ENCODE measurements at places on chromosomes 1 and 21.

DNA sequence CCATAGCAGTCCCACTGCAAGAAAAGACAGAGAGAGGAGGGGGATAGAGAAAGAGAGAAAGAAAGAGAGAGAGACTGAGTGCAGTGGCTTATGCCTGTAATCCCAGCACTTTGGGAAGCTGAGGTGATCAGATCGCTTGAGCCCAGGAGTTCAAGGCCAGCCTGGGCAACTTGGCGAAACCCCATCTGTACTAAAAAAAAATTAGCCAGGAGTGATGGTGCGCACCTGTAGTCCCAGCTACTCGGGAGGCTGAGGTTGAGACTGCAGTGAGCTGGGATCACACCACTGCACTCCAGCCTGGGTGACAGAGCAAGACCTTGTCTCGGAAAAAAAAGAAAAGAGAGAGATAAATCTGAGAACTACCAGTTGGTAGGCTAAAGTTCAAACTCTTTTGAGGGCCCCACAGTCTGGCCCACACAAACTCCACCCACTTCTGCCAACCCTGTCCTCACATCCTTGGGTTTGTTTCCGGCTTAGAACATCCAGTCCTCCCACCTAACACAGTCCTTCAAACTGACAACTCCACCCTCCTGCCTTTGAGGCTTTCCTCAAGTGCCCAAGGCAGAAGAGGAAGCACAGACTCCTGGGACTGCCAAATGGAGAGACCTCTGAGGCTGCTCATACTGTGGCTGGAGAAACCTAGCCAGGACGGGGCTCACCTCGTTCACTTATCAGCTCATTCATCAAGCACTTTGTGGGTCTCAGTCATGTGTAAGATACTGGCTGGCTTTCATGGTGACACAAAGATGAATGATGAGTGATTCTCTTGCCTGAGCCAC, 20.1 kb downstream of the TFAP2E start:
- no peak for DNase-seq

- no peak for DNase-seq
Observed at GRCh38 chr1:198558402-198558801, 17.9 kb upstream of the ATP6V1G3 start.

DNA sequence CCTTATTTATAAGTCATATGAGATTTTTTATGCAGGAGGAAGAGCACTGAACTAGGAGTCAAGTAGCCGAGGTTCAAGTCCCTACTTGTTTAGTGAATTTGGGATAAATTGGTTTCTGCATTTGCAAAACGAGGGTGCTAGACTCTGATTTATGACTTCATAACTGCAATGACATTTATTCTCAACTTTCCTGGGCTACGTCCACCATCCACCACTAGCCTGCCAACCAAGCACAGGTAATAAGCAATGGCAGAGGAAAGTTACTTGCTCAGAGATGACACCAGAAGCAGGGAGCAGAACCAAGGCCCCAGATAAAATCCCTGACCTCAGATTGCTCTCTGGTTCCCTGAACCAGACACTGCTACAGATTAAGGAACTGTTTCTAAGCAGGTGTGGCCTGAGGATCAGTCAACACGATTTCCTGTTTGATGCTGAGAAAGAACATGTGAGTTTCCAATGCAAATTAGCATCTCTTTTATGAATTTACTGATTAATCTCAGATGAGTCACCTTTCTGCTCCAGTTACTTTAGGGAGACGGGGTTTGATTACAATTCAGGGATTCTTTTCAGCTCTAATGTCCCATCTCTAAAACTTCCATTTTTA, 52.7 kb downstream of the PLPP3 start:
- no peak for DNase-seq

DNA sequence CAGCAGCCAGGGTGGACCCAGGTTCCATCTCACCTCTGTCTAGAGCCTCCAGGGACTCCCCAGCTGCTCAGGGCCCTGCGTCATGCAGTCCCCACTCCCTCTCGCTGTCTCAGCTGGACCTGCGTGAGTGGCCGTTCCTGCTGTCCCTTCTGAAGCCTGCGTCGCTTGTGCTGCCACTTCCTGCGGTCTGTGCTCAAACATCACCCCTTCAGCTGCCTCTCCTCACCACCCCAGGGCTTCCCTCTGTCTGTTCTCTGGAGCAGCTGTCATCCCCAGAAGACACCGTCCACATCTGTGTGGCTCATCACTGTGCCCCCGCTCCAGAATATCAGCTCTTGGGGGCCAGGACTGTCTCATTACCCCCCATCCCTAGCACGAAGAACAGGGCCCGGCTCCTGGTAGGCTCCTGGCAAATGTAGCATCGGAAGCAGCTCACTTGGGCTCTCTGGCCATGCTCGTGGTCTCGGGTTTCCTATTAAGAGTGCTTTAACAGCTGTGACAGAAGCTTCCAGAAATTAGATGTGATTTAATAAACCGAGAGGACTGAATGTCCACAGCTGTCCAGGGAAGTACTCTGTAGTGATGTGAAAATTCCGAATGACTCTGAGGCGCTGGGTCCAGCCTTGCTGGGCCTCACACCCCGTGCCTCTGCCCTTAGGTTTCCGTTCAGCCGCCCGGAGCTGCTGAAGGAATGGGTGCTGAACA, 3.3 kb downstream of the THAP3 start:
- DNase-seq = no peak

GRCh38 chr1:169697755-169698154, 13.7 kb downstream of the SELL start:
- no peak for DNase-seq
